ENCODE measurements at places on chromosomes 16 and 17.

DNA sequence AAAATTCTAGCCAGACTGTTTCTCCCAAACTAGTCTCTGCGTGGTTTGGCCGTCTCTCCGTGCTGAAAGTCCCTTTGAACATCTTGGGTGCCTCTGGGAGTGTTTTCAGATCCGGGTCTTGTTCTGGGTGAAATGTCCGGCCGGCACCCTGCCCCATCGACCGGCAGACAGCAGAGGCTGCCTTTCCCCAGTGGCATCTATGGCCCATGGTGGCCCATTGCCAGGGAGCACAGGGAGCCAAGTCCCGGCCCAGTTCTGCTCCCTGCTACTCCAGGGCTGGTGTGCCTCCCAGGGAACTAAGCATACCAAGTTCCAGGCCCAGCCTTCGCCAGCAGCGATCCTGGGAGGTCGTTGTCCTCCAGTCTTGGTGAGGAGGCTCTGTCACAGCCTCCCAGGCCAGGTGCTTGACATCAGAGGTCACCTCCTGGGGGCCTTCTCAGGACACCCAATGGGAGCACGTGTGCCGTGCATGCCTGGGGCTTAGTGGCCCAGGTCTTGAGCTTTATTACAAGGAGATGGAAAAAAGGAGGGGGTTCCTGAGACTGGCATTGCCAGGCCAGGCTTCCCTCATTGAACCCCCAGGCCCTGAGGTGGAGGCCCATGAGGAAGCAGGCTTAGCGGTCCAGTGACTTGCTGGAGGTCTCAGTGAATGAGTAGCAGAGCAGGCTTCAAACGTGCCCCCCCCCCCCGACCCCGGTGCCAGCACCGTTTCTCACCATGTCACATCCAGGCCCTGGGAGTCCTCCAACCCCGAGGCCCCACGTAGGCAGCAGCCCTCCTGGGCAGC lies 54.0 kb downstream of the PGS1 start:
- peak; percentile 83 for DNase-seq

DNA sequence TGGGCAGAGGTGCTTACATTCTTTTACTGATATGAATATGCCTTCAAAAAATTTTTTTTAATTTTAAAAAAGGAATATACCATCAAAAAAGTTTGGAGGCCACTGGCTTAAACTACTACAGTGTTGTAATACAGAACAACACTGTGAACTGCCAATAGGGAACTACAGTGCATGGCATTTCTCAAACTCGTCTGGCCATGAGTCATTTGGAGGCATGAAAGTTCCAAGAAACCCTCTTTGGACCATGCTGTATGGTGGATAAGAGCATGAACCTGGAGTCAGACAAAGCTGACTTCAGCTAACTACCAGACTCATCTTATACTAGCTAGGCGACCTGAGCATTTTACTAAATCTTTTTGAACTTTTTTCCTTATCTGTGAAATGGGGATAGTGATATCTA lies 9.2 kb upstream of the NF1 start:
- no peak for DNase-seq

DNA sequence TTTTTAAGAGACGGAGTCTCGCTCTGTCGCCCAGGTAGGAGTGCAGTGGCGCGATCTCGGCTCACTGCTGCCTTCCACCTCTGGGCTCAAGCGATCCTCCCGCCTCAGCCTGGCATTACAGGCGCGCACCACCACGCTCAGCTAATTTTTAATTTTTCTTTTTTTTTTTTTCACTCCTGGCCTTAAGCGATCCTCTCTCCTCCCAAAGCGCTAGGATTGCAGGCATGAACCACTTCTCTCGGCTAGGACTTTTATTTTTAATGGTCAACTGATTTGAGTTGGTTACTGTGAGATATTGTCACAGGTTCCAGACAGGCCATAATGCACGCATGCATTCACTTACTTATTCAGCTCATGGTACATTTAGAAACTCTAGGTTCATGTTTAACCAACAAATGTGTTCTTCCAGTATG lies 888 bp downstream of the PIGW start:
- DNase-seq = no peak

GRCh38 chr17:83132251-83133081 lies 53.1 kb downstream of the METRNL start:
- peak; percentile 41 for DNase-seq

DNA sequence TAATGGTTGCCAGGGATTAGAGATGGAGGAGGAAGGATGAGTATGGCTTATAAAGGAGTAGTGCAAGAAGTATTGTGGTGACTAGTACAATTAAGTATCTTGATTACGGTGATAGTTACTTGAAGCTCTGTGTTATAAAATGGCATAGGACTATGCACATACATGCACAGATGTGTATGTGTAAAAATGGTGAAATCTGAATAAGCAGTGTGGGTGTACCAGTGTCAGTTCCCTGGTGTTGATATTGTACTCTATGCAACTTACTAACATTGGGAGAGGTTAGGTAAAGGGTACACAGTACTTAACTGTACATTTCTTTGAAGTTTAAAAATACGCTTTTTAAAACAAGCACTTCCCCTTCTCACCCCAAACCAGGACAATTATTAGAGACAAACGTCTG lies 48.5 kb downstream of the NSRP1 start:
- DNase-seq = no peak

- no peak for DNase-seq
Measured at GRCh38 chr16:27341549-27341948, 27.8 kb downstream of the IL4R start.
